ENCODE measurements at places on chromosomes 6 and 20.

DNA sequence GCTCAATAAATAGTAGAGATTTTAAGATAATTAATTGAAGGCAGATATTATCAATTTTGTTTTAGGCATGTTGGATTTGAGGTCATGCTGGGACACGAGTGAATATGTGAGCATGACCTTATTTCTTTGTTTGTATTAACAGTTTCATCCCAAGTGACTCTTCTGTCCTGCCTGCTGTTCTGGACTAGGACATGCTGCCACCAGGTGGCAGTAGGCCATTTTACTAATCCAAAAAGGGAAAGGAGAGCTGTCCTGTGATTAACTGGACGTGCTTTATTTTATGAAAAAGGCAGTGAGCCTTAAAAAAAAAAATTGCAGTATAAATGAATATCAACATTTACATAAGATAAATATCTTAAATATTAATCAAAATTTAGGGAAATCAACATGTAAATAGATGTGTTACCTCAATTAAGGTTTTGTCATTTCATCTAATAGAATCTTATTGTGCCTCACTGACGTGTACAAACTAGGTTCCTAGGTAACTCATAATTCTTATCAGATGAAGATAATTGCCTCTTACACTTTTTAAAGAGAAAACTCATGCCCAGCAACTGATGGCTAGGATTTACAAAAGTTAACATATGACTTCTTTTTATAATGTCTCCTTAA is 49.8 kb downstream of the FRK start:
- peak; percentile 67 for DNase-seq
- peak overlapping the region; percentile 21 for H3K27ac ChIP-seq
- H3K4me3 ChIP-seq = no peak overlapping the region
- peaks cover 16% of the 10 kb centered on the region for H3K4me1 ChIP-seq
- no peaks in the 10 kb centered on the region for H3K27me3 ChIP-seq
- no peaks in the 10 kb centered on the region for H3K36me3 ChIP-seq

GRCh38 chr6:111534231-111534751 is 51.3 kb upstream of the REV3L start:
- H3K36me3 ChIP-seq = no peaks in the 10 kb centered on the region
- DNase-seq = no peak
- no peak overlapping the region for H3K4me3 ChIP-seq
- no peak overlapping the region for H3K27ac ChIP-seq
- H3K4me1 ChIP-seq = peaks cover 12% of the 10 kb centered on the region

DNA sequence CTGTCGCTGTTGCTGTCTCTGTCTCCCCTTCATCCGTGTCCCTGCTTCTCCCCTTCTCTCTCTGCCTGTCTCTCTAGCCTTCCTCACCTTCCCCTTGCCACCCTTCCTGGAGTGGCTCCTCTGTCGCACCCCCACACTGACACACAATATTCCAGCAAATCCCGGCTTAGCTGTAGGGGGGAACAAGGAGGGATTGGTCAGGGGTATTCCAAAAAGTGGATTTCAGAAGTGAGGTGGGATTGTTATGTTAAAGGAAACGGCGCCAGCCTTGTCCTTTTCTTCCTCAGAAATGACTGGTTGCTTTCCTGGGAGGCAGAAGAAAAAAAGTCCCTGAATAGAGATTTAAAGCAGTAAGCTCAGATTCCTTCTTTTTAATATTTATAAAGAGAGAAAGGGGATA is 76.3 kb upstream of the SIRPA start:
- H3K27ac ChIP-seq = no peak overlapping the region
- no peak overlapping the region for H3K4me3 ChIP-seq
- no peaks in the 10 kb centered on the region for H3K36me3 ChIP-seq
- H3K27me3 ChIP-seq = 0 out of 2 replicates have a peak, but pooled peaks cover 4% of the 10 kb centered on the region

- peaks cover 9% of the 10 kb centered on the region for H3K4me1 ChIP-seq
- H3K27ac ChIP-seq = no peak overlapping the region
- no peaks in the 10 kb centered on the region for H3K27me3 ChIP-seq
- no peak for DNase-seq
These were observed 142.7 kb downstream of the ARID1B start for GRCh38 chr6:156919814-156920369.

- no peaks in the 10 kb centered on the region for H3K27me3 ChIP-seq
- H3K36me3 ChIP-seq = no peaks in the 10 kb centered on the region
- no peak overlapping the region for H3K4me3 ChIP-seq
- H3K4me1 ChIP-seq = peaks cover 7% of the 10 kb centered on the region
These were observed 5.9 kb downstream of the WASF1 start for GRCh38 chr6:110173506-110174132.

DNA sequence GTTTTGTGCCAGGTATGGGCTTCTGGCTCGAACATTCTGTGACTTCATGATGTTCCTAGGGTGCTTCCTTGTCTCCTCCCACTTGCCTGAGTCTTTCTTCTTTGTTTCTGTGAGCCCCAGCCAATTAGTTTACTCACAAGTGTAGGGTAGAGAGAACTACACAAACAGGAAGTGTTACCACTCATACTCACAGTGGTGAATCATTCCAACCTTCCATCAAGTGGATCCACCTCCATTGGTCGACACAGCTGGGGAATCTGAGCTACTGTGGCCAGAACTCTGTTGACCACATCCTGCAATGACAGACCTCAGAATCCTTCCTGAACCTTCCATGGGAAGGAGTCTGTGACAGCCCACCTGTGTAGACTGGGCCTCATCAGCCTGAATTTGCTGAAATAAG is 76.8 kb downstream of the UNC5CL start:
- DNase-seq = peak; percentile 77
- no peak overlapping the region for H3K4me3 ChIP-seq
- no peaks in the 10 kb centered on the region for H3K36me3 ChIP-seq
- H3K27me3 ChIP-seq = no peaks in the 10 kb centered on the region
- H3K4me1 ChIP-seq = peaks cover 9% of the 10 kb centered on the region

- DNase-seq = no peak
- no peaks in the 10 kb centered on the region for H3K4me1 ChIP-seq
- H3K27ac ChIP-seq = no peak overlapping the region
- no peaks in the 10 kb centered on the region for H3K27me3 ChIP-seq
- no peak overlapping the region for H3K4me3 ChIP-seq
- no peaks in the 10 kb centered on the region for H3K36me3 ChIP-seq
These were observed 57.4 kb downstream of the CAP2 start for GRCh38 chr6:17450832-17451231.

GRCh38 chr6:106872049-106872448 is 102.5 kb downstream of the CD24 start:
- H3K4me3 ChIP-seq = no peak overlapping the region
- no peaks in the 10 kb centered on the region for H3K27me3 ChIP-seq
- H3K27ac ChIP-seq = no peak overlapping the region
- DNase-seq = no peak
- no peaks in the 10 kb centered on the region for H3K4me1 ChIP-seq

GRCh38 chr6:142510211-142510610 is 208.4 kb downstream of the ADGRG6 start:
- no peak overlapping the region for H3K4me3 ChIP-seq
- H3K36me3 ChIP-seq = no peaks in the 10 kb centered on the region
- H3K27ac ChIP-seq = no peak overlapping the region
- no peaks in the 10 kb centered on the region for H3K4me1 ChIP-seq

DNA sequence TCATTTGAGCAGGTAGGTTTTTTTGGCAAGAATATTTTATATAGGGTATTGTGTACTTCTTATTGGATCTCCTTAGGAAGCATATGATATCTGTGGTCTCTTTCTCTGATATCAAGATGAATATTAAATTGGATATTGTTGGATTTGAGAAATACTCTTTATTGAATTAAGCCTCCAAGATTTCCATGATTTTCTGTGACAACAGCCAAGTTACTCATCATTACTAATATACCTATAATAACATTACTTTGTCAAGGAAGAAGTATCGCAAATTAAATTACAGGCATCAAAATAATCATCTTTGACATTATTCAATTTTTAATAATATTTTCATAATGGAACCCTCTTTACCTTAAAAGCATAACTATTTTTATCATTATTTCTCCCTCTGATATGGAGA is 86.5 kb downstream of the TMEM200A start:
- no peak overlapping the region for H3K27ac ChIP-seq
- H3K27me3 ChIP-seq = no peaks in the 10 kb centered on the region
- H3K4me1 ChIP-seq = peaks cover under 1% of the 10 kb centered on the region
- no peak for DNase-seq
- H3K4me3 ChIP-seq = no peak overlapping the region

GRCh38 chr20:17502105-17502504 is 29.1 kb downstream of the BFSP1 start:
- H3K4me1 ChIP-seq = peaks cover 6% of the 10 kb centered on the region
- no peak for DNase-seq
- no peaks in the 10 kb centered on the region for H3K27me3 ChIP-seq
- H3K27ac ChIP-seq = no peak overlapping the region
- no peaks in the 10 kb centered on the region for H3K36me3 ChIP-seq

DNA sequence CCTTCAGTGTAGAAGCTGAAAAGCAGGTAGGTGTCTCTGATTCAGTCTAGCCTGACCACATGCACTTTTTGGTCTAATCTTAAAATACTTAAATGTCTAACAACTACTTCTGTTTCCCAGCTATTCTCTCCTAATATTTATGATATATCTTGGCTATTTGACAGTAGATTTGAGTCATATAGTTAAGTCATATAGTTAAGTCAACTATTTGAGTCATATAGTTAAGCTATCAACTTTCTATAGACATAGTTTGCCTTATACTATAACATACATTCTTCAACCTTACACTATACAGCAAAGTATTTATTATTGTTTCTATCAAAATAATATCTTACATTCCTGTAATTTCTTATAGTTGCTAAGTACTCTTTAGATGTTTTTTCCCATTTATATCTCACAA is 110.9 kb downstream of the GMDS start:
- H3K27ac ChIP-seq = no peak overlapping the region
- no peak for DNase-seq

- no peak overlapping the region for H3K27ac ChIP-seq
- H3K36me3 ChIP-seq = no peaks in the 10 kb centered on the region
- H3K27me3 ChIP-seq = no peaks in the 10 kb centered on the region
- no peak overlapping the region for H3K4me3 ChIP-seq
- DNase-seq = no peak
These were observed 91.9 kb downstream of the TNFAIP3 start for GRCh38 chr6:137958811-137959565.

DNA sequence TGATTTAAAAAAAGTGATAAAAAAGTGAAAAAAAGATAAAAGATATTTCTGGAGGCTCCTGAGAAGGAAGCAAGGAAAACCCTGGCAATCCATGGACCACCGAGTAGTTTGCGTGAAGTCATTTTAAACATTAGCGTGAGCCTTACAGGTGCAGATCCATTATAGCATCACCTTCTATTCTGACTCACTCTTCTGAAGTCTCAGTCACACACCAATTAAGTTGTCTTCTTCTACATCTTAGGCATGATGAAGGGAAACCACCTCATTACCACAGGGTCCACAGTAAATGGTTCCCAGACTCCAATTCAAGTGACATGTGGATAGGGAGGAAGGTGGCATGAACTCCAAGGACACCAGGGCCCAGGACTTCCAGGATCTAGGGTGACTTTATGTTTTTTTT is 99.1 kb downstream of the GJA10 start:
- no peaks in the 10 kb centered on the region for H3K4me1 ChIP-seq
- H3K4me3 ChIP-seq = no peak overlapping the region
- H3K27me3 ChIP-seq = no peaks in the 10 kb centered on the region
- no peak overlapping the region for H3K27ac ChIP-seq
- H3K36me3 ChIP-seq = no peaks in the 10 kb centered on the region
- DNase-seq = no peak

DNA sequence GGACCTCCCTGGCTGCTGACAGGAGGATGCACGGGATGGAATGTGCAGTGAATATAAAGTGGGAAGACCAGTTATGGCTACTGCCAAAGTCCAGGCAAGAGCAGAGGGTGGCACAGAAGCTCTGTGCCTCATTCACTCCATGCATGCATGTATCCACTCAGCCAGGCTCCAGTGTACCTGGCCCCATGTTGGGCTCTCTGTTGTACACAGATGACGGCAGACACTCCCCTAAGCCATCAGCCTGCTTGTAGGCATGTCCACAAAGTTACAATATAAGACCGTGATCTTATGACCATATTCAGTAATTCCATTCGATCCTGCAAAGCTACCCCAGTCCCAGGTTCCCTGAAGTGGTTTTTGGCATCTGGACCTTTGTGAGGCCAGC is 116.8 kb downstream of the PREX1 start:
- DNase-seq = no peak
- no peaks in the 10 kb centered on the region for H3K27me3 ChIP-seq
- no peaks in the 10 kb centered on the region for H3K4me1 ChIP-seq
- H3K27ac ChIP-seq = no peak overlapping the region

DNA sequence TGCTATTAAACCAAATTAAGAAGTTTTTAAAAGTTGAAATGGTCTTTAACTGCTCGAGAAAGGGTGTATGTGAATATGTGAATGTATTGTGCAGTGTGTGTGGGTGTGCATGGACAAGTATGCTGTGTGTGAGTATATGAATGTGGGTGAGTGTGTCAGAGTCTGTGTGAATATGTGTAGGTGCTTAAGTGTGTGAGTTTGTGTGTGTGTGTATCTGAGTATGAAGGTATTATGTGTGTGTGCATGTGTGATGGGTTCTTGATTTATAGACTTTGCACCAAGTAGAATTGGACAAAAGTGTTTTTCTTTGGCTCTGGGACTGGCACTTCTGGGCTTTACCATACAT is 21.6 kb downstream of the EYA2 start:
- H3K36me3 ChIP-seq = no peaks in the 10 kb centered on the region
- no peaks in the 10 kb centered on the region for H3K4me1 ChIP-seq
- H3K27ac ChIP-seq = no peak overlapping the region
- no peak for DNase-seq

- no peak for DNase-seq
- no peaks in the 10 kb centered on the region for H3K36me3 ChIP-seq
- no peaks in the 10 kb centered on the region for H3K4me1 ChIP-seq
- no peak overlapping the region for H3K27ac ChIP-seq
- no peaks in the 10 kb centered on the region for H3K27me3 ChIP-seq
- no peak overlapping the region for H3K4me3 ChIP-seq
These were observed 1.5 kb downstream of the EMILIN3 start for GRCh38 chr20:41364967-41365765.

GRCh38 chr6:90048206-90048967 is 154.1 kb downstream of the GJA10 start:
- no peak overlapping the region for H3K27ac ChIP-seq
- no peak for DNase-seq
- no peak overlapping the region for H3K4me3 ChIP-seq
- H3K27me3 ChIP-seq = no peaks in the 10 kb centered on the region
- no peaks in the 10 kb centered on the region for H3K4me1 ChIP-seq

- DNase-seq = no peak
- no peak overlapping the region for H3K4me3 ChIP-seq
- H3K4me1 ChIP-seq = peaks cover 8% of the 10 kb centered on the region
- no peak overlapping the region for H3K27ac ChIP-seq
- H3K27me3 ChIP-seq = no peaks in the 10 kb centered on the region
- H3K36me3 ChIP-seq = no peaks in the 10 kb centered on the region
These were observed 22.7 kb downstream of the MAFB start for GRCh38 chr20:40666336-40666735.
